Right renal cortex interstitium (tissue), 3 donors: ENCODE measurements at places on chromosomes 12 and 14. TPM values are rescaled to one million over a fixed set of nuclear protein-coding genes. Genes with fewer than 3 reads are reported as not detected.

Gene HOXC10
- 63.5 TPM for polyA plus RNA-seq

Gene SUSD6
- polyA plus RNA-seq: 20.3 TPM

Gene SERPINA1
- 106 TPM for polyA plus RNA-seq

Gene KCNJ8
- 22.2 TPM for polyA plus RNA-seq

Gene TAS2R43
- not detected for polyA plus RNA-seq

GRCh38 chr12:46386360-46386867 is 13.8 kb upstream of the SLC38A2 start:
- DNase-seq: no peak

DNA sequence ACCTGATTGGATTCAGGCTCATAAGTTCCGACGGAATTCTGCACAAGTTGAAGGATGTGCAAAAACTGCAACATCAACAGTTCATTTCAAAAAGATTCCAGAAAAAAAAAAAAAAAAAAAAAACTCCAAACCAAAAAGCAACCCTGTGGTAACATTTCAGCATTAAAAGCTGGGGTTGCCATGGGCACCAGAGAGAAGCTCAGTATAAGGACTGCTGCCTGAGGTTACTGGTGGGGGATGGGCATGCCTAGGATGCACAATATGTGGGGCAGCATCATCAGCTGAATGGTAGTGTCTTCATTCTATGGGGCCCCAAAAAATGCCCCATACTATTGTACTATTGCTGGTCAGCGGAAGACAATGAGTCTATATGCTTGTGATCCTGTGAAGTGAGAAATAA is 44.7 kb downstream of the MBIP start:
- no peak for DNase-seq

- no peak for DNase-seq
Measured at GRCh38 chr12:77488041-77488620, 342.6 kb upstream of the NAV3 start.

- DNase-seq: peak; percentile 23
Measured at GRCh38 chr14:95953111-95953724, 76.6 kb downstream of the TUNAR start.

DNA sequence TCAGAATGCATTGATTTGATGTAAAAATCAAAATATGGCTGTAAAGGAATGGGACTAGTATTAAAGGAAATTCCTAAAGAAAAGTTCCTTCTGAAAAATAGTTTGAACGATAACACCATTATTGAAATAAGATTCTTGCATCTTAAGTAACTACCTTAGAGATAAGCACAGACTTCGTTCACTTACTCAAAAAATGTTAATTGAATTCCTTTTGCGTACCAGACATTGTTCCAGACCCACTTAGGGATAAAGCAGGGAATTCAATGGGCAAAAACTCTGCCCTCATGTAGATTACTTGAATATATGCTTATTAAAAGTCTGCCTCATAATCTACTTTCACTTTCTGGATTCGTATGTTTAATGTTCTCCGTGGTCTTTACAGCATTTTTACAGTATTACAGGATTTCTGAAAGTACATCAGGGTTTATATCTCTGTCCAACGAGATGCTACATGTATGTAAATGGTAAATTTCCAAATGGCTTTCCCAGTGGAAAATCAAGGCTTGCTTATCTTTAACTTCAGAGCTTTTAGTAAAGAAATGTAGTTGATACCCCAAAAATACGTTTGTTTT is 213.7 kb downstream of the GXYLT1 start:
- no peak for DNase-seq

- DNase-seq: no peak
Measured at GRCh38 chr12:41772478-41772877, 372.2 kb downstream of the GXYLT1 start.

DNA sequence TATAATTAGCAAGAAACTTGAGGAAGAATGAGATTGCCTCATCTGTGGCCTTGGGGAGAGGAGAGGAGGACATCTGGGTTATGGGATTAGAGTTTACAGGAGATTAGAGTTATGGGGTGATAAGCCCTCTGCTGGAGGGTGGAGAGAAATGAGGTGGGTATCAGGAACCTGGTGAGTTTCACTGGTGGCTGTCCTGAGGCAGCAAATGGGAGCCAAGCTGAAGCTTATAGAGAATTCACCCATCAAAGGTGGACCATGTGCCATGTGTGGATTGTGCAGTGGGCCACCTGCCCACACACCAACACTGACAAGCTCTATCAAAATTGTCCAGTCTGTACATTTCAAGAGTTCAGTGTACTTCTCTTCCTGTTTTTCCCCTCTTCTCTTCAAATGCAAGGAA is 135.3 kb downstream of the AEBP2 start:
- no peak for DNase-seq

DNA sequence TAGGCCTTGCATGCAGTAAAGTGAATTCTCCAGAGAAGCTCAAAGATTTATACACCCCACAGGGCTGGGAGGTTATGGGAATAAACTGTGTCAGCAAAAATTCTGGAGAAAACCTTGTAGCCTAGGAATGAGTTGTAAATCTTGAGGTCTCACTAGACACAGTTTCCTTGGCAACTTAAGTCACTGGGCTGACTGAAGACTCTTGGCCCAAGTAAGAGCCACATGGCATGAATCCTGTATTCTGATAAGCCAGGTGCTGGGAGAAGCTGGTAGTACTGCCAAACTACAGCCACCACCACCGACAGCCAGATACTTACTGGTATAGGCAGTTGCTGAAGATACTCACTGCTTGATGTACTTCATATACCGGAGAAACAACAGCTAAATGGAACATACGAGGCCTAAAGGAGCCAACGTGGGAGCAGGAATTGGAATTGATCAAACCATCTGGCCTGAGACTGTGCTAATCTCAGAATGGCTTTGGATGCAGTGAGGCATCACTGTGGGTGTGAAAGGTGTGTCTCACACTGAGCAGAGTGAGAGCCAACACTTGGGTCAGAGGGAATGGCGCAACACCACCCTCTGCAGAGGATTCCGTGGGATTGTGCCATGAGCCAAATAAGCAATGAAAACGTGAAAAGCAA is 102.8 kb upstream of the TMCC3 start:
- no peak for DNase-seq
